ENCODE measurements at places on chromosomes 12 and 14.
A peak's percentile ranks its signal among the peaks of the same experiment; 100 is the strongest.

DNA sequence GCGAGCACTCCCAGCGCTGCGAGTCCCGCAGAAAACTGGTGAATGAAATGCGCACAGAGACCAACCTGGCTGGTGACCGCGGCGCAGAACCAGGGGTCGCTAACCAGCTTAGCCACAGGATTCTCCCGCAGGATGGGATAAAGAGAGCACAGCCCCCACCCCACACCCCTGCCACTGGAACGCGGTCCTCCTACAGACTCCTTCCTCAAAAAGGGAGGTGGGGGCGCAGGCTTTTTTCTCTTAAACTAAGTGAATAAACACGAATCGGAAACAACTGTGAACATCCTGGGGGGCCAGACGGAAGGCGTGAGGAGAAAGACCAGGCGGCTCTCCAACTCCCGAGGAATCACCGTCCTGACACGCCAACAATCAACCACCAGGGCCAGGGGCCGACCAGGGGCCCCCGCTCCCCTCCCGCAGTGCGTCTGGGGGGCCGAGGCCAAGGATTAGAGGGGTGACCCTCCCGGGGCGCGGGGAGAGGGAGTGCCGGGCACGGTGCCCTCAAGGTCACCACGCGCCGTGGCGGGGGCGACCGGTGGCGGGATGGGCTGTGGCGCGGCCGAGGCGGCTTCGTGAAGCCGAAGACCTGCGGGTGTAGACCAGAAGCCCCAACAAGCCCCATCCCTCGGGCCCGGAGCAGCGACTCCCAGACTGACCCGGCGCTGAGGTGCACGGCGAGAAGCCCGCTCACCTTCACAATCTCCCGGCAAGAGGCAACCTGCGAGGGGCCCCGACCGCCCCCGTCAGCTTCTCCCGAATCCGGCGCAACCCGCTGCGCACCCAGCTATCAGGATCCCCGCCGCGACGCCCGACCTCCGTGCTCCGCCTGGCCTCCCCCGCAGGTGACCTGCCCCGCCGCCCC is 704 bp downstream of the ATP2B1 start:
- peak; percentile 0 for ATAC-seq

GRCh38 chr12:87690236-87690810 is 338.9 kb downstream of the C12orf50 start:
- ATAC-seq, result no peak

- no peak for ATAC-seq
Measured at GRCh38 chr12:40312982-40313576, 88.3 kb downstream of the LRRK2 start.

- no peak for ATAC-seq
Measured at GRCh38 chr12:92900941-92901340, 28.2 kb downstream of the EEA1 start.

- ATAC-seq, result no peak
Measured at GRCh38 chr14:100634026-100634425, 46.8 kb upstream of the BEGAIN start.

GRCh38 chr12:107437954-107438353 is 247.6 kb upstream of the PWP1 start:
- no peak for ATAC-seq

DNA sequence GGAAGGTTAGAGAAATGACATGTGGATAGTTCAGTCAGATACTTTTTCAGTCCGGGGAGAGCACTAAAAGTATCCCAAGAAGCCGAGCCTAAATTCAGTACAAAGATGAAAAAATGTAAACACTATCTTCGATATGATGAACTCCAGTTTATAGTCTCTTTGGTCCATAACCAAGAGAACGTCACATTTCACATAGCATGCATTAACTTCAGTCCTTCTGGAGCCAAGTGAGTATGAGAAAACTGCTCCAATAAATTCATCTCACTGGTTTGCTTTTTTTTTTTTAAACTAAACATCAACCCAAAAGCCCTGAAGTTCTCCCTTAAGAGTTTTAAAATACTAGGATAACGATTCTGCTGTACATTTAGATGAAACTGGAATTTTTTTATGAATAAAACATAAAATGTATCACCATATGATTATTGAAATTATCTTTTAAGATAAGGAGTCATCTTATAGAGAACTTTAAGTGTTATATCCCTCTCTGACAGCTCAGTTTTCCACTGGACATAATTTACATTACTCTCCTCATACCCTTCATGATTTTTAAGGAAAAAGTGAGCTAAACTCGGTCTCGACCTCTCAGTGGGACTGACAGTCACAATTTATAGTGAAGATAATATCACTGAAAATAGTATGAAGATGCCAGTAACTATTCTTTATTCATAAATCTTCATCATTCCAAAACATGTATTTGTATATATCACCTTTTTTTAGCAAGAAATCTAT is 841.5 kb upstream of the FLRT2 start:
- no peak for ATAC-seq

DNA sequence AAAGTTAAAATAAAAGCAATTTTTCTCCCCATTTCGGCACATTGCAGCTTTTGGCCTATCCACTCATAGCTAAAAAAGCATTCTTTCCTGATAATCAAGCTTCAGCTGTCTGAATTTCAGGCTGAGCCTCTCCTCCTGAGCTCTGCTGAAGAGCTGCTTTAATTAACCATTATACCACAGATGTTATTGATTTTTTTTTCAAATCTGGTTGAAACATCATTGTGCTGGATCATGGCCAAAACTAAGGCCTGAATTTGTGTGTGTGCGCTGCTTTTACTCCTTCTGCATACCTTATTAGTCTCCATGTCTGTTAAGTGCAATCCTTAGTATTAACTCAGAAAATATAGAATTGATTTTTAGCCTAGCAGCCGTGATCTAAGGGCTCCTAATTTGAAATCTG is 52.3 kb downstream of the MBIP start:
- ATAC-seq, result no peak

DNA sequence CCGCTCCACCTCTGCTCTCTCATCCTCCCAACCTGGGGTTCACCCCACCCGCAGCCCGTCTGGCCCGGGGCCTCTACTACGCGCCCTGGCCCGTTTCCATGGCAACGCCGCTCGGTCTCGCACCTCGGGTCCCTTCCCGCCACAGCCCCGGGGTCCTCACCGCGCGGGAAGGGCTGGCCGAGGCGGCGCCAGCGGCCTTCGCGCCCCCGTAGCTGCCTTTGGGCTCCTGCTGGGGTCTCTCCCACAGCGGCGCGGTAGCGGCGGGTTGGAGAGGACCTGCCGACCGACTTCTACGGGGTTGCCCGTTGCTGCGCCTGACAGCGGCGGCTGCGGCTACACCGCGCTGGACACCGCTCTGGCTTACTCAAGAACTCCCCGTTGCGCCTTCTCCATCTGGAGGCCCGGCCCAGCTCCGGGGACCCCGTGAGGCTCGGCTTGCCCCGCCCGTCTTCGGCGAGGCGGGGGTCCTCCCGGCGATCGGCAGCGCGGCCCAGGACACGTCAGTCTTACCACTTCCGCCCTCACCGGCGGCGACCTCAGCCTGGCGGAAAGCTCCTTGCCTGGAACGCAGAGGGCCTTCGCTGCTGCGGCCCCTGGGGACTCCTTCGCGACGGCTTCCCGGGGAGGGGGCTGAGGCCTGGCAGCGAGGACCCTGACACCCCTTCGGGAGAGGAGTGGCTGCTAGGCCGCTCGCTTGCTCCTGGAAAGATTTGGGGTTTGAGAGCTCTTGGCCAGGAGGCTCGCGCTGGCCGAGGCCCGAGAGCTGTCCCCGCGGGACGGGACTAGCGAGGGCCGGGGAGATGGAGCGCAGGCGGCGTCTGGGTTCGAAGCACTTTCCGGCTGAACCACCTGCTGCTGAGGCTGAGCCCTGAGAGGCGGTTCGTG is at the start of gene TM9SF1:
TM9SF1 (minus strand) TSS at position 256 of the 885 bp plus-strand sequence. CDS start 422 bp downstream, outside the sequence.
- peak; percentile 96 for ATAC-seq

DNA sequence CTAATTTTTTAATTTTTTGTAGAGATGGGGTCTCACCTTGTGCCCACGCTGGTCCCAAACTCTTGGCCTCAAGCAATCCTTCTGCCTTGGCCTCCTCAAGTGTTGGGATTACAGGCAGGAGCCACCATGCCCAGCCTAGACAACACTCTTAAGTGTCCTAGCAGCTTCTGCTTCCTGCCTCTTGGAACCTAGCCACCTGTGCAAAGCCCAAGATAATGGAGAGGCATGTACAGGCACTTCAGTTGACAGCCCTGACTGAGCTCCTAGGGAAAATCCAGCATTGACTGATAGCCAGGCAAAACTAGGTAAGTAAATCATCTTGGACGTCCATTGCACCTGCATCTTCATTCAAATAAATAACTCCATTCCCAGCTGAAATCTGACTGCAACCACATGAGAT is 15.5 kb downstream of the COX14 start:
- no peak for ATAC-seq

DNA sequence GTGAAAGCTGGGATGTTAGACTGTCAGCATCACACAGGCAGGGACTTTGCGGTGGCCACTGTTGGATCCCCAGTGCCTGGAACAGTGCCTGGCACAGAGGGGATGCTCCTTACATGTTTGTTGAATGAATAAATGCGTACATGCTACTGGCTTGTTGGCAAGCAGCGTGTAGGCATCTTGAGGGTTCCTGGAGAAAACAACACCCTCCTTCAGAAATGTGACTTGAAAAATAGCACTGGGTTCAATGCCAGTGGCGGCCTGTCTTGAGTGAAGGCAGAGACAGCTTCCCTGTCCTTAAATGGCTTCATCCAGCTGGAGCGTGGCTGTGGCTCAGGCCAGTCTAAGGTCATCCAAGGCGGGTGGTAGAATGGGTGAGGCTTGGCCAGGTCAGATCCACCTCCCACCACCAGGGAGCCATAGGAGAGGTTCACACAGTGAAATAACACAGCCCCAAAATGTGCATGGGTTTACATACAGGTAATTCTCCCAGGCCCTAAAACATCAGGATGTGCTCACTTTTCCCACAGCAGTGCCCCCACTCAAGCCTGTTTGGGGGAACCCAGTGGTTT is 171.4 kb downstream of the PHETA1 start:
- no peak for ATAC-seq

DNA sequence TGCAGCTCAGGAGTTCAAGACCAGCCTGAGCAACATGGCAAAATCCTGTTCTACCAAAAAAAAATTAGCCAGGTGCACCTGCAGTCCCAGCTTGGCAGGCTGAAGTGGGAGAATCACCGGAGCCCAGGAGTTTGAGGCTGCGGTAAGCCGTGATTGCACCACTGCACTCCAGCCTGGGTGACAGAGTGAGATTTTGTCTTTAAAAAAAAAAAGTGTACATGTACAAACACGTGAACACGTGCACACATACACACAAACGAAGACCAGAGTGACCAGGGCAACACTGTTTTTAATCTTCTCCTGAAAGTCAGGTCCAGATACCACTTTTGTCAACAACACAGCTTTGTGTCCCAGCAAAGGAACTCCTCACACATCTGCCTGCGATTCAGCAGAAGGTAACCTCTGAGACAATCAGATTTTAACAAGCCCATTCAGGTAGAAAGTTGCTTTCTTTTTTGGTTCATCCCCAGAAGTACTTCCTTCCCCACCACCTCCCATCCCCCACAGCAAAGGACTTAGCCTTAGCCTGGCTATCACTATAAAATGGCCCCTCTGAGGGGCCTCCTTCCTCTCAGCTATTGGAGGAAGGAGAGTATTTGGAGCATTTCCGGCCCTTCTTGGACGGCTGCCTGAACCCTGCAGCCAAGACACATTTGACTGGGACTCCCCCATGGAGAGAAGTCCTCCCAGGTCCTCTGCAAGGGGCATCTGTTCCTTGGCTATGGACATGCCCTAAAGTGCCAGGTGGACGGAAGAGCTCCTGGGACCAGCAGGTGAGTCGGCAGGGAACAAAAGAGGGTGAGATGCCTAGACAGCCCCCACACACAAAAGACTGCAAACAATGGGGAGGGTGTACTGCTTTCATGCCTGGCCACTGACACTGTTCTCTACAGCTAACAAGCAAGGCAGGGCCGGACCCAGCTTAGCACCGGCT is 9.8 kb downstream of the CTDSP2 start:
- ATAC-seq, result peak; percentile 59

- no peak for ATAC-seq
Measured at GRCh38 chr12:2180737-2181082, 127.9 kb downstream of the CACNA1C start.

GRCh38 chr14:24145690-24146452 is 539 bp downstream of the PSME2 start:
- no peak for ATAC-seq

GRCh38 chr14:87494010-87494409 is 499.0 kb downstream of the GALC start:
- ATAC-seq, result no peak

DNA sequence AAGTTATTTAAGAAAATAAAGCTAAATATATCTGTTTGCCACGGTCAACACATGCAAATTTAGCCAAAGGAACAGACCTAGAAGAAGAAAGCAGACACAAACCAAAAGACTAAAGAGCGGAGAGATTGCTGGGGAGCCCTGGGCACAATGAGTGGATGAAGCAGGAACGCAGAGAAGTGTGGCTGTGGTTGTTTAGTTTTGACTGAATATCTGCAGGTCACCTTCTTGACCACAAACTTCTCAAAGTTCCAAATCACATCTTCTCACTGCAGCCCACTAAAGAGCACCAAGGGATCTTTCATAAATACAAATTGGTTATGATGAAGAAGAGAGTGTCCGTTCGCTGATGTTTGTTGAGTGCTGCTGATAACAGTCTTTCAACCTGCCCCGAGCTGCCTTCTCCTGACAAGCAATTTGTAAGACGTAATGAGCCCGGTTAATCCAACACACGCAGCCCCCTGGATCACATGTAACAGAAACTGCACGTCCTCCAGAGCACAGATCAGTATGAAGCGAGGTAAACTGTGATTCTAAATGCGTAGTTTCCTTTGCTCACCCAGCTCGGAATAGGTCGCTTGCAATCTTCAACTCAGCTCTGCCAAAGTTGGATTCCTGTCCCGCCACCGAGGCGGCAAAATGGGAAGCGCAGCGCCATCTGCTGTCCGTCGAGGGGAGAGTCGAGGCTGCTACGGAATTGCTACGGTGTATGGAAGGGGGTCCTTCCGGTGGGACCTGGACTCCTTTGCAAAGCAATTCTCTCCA is 120.8 kb downstream of the GXYLT1 start:
- peak; percentile 99 for ATAC-seq

DNA sequence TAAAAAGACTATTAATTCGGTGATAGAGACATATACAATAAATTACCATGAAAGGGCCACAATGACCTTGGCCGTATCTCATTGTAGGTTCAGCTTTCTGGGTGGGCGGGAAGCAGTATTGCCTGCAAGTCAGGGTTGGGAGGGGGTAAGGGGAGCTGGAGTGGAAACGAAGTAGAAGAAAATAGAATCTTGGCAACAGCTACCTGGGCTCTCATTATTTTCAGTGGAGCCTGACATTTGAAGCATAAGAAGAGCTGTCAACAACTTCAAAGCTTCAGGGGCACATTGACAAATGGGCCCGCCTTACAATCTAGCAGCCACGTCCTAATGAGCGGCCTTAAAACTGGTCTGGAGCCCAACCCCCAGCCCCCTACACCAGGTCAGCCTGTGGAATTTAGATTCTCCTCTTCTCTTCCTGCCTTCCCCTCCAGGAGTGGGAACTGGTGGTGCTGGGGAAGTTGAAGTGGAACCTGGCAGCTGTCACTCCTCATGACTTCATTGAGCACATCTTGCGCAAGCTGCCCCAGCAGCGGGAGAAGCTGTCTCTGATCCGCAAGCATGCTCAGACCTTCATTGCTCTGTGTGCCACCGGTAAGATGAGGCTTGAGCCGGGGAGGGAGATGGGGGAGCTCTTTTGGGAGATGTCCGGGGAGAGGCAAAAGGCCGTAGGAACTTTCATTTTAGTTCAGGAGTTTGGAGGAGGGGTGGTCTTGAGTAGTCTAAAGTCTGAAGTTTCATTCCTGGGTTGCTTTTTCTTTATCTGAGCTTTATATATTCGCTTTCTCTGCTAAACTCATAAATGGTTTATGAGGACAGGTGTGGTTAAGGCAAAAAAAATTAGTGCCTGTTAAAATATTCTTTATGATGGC is 5.0 kb downstream of the CCND2 start:
- no peak for ATAC-seq

Data from SK-N-SH treated with all-trans-retinoic acid at 6 μM for 48 hours (cell line).